M059J (cell line): ENCODE measurements at places on chromosomes 6 and 20. TPM values are rescaled to one million over a fixed set of nuclear protein-coding genes. Genes with fewer than 3 reads are reported as not detected.

Gene PPP1R14C
- total RNA-seq, result not detected in 2 replicates

Gene F13A1
- total RNA-seq, result not detected in 2 replicates

Gene PXDC1
- total RNA-seq, result 75.3 and 89.8 TPM in 2 replicates

Gene TNXB
- total RNA-seq, result 0.10 TPM in 1 of 2 replicates, not detected in the other

Gene PFDN4
- 246 and 357 TPM in 2 replicates for total RNA-seq

Gene CTAGE9
- 0.27 TPM in 1 of 2 replicates, not detected in the other for total RNA-seq

Gene SPATS1
- total RNA-seq, result not detected in 2 replicates

Gene HM13
- 244 and 248 TPM in 2 replicates for total RNA-seq

Gene GPX5
- total RNA-seq, result not detected in 2 replicates

Gene STX11
- 0.67 and 0.71 TPM in 2 replicates for total RNA-seq

Gene FUT9
- total RNA-seq, result not detected in 2 replicates

Gene TBC1D20
- 42.4 and 53.2 TPM in 2 replicates for total RNA-seq

Gene L3MBTL3
- total RNA-seq, result 6.5 and 9.4 TPM in 2 replicates

Gene SLC22A1
- total RNA-seq, result 0.05 TPM in 1 of 2 replicates, not detected in the other

- no peak for DNase-seq
Measured at GRCh38 chr20:23970049-23970448, 18.5 kb downstream of the GGTLC1 start.

GRCh38 chr6:163645560-163645959, 231.0 kb downstream of the QKI start:
- peak; percentile 18 for DNase-seq

DNA sequence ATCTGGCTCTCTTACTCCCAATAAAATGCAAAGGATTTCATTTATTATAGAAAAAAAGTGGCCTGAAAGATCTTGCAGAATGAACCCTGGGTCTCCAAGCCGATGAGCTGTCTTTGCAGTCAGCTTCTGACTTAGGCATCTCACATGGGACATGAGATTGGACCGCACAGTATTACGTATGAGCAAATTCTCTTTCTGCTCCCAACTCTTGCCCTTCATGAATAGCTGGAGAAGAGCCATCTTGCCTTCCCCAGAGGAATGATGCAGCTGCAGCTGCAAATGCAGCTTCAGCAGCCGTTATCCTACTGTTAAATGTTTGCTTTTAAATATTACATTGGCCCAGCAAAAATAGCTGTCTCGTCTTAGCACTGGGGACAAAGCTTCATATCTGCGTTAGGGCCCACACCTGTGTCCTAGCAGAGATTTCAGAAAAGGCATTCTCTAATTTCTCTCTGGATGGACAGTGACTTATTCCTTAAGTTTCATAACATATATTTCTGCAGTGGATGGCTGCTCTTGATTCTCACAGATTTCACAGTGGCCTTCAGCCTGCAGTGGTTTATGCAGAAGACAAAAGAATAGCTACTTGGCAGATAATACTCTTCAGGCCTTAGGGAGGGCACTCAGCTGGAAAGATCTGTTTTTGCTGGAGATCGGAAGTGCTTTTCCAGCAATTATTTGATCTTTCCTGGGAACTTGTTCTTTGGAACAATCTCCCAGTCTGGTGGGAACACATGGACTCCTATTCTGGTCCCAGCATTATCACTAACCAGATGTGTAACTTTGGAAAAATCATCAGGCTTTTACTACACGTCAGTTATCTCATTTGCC, 129.2 kb downstream of the FYN start:
- no peak for DNase-seq

DNA sequence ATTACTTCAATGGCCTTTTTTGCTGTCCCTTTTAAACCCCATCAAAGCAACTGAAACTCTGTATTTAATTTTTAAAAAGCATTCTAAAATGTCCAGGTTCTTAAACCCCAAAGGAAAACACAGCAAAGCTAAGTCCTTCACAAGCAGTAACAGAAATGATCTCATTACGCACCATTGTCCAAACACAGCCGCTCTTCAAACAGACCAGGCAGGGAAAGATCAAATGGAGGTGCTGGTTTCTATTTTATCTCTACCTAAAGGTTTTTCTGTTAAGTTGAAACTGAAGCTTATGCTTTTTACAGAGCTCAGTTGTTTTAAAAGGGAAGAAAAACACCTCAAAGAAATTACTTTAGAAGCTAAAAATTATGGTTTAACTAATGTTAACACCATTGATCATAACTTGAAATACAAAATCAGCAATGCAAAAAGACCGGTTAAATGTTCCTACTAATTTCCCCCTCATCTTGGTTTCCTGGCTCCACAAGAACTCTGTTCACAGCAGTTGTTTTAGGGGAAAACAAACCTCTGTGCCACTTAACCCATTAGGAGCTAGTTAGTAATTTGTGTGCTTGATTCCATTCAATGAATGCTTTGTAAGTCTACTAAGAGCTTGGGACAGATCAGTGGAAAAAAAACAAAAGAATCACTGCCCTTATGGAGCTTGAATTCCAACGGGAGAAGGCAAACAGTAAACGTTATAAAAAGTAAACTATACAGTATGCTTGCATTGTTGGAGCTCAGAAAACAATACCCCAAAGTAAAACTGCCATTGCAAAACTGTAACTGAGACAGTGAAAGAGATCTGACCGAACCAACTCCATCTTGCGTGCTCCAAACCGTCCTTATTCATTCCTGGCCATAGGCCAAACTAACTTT, 87.4 kb downstream of the CD24 start:
- no peak for DNase-seq

- peak; percentile 35 for DNase-seq
Measured at GRCh38 chr6:113009682-113010081, 662.6 kb downstream of the RFPL4B start.

- no peak for DNase-seq
Measured at GRCh38 chr6:53746442-53747103, 48.2 kb upstream of the LRRC1 start.

DNA sequence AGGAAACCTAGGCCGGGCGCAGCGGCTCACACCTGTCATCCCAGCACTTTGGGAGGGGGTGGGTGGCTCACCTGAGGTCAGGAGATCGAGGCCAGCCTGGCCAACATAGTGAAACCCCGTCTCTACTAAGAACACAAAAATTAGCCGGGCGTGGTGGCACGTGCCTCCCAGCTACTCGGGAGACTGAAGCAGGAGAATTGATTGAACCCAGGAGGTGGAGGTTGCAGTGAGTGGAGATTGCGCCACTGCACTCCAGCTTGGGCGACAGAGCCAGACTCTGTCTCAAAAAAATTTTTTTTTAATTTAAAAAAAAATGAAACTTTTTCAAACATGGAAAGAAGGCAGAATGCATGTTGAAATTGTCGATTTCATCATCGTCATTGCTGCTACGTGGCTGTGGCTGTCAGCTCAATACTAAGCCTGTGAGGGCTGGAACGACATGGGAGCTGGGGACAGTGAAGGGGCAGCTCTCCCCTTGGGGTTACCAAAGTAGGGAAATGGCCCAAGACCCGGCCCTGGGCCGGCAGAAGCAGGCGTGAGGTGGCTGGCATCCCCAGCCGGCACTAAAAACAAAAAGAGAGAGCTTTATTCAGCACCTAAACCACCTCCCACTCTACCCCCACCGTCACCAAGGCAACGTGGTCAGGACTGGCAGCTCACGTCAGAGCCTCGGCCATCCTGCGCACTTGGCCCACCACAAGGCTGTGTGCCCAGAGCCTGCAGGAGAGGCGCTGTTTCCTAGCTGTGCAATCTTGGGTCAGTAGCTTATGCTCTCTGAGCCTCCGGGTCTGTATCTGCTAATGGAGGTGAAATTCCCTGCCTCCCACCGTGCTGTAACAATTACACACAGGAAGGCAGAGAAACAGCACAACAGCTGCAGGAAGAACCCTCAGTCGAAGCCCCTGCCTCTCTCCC, 30.8 kb downstream of the AGPAT4 start:
- no peak for DNase-seq

DNA sequence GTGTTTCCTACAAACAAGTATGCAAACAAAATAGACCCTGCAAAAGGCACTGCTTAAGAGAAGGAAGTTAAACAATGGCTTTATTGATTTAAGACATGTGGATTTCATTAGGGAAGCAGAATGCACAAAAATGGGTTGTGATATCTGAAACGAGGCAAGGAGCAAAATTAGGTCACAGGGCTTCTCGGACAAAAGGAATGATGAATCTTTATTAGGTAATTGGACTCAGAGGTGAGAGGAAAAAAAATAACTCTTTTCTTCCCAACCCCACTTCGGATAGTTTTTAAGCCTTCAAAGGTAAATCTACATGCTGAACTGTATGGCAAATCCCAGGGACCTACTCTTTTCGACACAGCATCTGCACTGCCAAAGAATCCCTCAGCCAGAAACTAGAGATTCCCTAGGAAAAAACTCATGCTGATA, 183.0 kb upstream of the TAB2 start:
- no peak for DNase-seq

DNA sequence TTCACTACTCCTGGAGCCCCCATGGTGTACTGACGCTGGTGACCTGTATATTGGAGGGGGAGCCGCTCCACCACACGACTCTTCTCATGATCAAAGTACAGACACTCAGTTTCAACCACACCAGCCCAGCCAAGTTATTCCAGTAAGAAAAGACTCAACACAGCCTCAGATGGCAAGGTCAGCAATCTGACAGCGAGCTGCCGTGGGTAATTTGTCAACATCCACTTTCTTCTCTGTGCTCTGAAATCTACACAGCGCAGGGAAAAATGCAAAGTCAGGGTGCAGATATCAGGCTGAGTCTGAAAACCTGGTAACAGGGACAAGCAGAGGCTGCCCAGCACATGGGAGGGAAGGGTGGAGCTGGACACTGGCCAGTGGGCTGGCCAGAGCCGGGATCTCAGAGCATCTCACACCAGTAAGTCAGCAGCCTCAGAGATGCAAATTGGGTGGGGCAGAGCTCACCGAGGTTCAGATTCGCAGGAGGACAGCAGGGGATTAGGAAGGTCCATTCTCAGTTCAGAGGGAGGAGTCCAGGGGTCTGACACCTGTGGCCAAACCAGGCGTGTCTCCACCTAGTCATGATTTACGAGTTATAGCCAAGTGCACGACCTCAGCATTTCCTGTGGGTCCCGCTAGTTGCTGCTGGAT, 44.5 kb upstream of the RPS6KA2 start:
- peak; percentile 23 for DNase-seq

DNA sequence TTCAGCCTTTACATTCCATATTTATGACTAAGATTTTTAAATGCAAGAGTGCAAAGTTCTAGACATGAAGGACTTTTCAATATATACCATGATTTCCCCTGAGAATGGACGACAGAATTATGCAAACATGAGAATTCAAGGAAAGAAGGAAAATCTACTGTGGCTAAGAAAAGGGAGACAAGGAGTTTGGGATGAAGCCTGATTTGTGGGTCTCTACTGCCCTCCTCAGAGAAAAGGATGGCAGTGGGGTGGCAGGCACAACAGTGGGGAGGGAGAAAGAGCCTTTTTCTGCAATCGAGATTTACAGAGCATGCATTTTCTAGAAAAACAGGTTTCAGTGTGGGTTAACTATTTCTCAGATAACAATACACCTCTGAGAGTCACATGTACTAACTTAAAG, 466.9 kb upstream of the NRSN1 start:
- peak; percentile 8 for DNase-seq

GRCh38 chr6:21665392-21666200, 72.0 kb downstream of the SOX4 start:
- no peak for DNase-seq

GRCh38 chr6:125519367-125519766, 217.6 kb upstream of the HDDC2 start:
- DNase-seq, result peak; percentile 43

GRCh38 chr6:119942078-119942752, 592.7 kb upstream of the MAN1A1 start:
- DNase-seq, result no peak

GRCh38 chr6:40922281-40922680, 116.7 kb downstream of the UNC5CL start:
- DNase-seq, result peak; percentile 75

DNA sequence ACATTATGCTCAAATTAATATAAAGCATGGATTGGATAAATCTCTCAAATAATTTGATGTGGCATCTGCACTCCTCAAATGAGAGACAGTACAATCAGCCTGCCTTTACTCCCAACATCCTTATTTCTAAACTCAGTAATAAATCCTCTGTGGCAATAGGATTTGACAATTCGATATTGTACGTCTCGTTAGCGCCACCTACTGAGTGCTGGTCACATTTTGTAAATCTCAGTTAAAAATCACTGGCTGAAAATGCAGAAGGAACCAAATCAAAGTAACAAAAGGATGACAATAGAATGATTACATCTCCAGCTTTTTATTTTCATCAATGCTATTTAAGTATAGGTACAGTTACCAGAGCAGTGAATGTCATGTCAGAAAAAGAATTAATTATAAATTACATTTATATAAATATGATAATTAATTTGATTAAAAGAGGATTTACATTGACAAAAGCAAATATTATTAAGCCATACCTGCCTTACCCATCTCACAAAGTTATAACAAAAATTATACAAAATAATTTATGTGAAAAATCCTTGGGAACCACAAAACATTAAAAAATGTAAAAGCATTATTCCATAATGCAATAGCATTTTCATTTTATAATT, 20.2 kb upstream of the GJE1 start:
- DNase-seq, result peak; percentile 78
